ENCODE measurements at places on chromosomes 6 and 20.
A peak's percentile ranks its signal among the peaks of the same experiment; 100 is the strongest.

DNA sequence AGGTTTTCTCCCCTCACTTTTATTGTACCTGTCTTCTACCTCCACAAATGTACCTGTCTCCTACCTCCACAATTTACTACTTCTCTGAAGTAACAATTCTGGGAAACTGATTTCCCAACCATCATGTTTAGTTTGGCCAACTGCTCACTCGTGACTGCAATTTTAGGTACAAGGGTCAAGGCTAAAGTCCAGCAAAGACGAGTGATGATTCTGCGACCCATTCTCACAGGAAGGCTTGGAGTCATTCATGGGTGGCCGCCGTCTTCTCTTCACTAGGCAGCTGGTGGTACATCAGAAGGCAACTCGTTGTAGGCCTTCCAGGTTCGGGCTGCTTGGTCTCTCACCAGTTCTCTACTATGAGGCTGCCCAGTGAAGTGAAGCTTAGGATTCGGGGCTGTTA, 483.8 kb upstream of the JARID2 start:
- DNase-seq = no peak

DNA sequence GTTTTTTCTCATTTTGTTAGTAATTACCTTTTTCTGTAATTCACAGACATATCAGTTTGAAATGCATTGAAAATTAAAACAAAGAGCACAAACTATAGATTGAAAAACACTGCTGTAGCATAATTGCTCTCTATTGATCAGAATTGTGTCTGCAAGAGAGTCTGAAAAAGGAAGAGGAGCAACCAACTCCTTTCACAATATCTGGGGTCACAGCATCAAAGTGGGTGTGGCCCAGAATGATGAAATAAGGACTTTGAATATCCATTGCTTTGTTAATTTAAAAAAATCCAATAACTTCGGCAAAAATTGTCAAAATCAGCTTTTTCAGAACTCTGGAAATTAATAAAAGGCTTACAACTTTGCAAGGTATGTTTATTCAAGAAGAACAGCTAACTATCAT, 99.2 kb downstream of the MYLK4 start:
- DNase-seq = no peak

DNA sequence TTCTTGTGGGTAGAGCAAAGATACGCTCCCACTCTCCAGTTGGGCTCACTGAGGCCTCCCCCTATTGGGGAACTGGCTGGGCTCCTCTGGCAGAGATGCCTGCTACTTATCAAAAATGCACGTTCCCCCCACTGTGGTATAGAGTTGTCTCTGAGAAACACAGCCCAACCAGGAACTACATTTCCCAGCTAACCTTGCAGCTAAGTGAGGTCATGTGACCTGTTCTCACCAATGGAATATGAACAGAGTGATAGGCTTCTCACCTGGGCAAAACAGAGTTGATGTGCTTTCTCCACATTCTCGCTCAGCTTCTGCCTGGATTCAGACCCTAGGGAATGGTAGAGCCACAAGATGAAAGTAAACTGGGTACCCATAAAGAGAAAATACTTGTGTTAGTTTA, 49.1 kb upstream of the PTPRT start:
- no peak for DNase-seq

GRCh38 chr6:10305790-10306415, 109.0 kb downstream of the TFAP2A start:
- no peak for DNase-seq

- no peak for DNase-seq
Observed at GRCh38 chr20:32965115-32965514, 39.1 kb downstream of the SUN5 start.

GRCh38 chr6:6597682-6598081, 9.2 kb downstream of the LY86 start:
- no peak for DNase-seq

DNA sequence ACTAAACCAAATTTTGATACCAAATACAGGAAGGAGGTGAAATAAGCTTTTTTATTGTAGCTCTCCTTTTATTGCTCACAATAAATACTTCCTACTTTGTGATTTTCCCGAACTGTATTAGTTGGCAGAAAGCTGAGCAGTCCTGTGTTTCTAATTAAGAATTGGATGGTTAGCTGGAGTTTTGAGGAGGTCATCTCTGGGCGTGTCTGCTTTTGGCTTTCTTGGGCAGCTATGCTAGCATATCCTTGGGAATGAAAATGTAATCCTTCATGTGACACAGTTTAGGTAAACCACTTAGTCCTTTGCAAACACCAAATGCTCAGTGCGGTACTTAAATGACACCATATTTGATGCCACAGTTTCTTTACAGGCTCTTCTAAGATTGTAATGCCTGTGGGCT, 67.5 kb downstream of the MTHFD1L start:
- DNase-seq = no peak

DNA sequence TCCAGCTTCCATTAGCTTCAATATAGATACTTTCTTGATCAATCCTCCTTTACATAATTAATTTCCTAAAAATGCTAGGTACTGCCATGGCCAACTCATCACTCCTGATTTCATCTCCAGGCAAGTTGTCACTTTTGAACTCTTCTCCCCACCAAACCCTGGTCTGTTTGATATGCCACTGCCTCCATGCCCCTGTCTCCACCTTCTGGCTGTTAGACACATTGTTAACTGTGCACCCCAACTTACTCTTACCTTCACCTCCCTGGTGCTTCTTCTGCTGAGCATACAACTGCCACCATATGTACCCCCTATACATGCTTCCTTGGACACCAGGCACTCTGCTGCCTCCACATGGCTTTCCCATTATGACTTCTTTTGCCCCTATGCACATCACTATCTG, 21.9 kb upstream of the AIG1 start:
- no peak for DNase-seq

DNA sequence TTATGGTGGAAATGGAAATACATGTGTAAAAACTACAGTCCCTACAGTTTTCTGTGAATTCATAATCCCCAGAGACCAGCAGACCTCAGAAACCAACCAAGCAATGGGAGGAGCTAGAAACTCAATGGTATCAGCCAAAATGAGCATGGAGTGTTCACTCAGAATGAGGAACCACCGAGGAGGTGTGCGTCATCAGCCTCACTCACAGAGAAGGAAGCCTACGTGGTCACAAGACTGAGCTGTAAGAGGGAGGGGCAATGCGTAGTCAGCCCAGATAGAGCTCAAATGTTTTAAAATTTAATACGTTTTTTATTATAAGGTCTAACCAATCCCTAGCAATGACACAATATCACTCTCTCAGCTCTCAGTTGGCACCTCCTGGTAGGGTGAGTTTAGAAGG, 17.4 kb downstream of the MYLK4 start:
- DNase-seq = no peak

GRCh38 chr6:5205877-5206850, 54.6 kb downstream of the LYRM4 start:
- DNase-seq = no peak

DNA sequence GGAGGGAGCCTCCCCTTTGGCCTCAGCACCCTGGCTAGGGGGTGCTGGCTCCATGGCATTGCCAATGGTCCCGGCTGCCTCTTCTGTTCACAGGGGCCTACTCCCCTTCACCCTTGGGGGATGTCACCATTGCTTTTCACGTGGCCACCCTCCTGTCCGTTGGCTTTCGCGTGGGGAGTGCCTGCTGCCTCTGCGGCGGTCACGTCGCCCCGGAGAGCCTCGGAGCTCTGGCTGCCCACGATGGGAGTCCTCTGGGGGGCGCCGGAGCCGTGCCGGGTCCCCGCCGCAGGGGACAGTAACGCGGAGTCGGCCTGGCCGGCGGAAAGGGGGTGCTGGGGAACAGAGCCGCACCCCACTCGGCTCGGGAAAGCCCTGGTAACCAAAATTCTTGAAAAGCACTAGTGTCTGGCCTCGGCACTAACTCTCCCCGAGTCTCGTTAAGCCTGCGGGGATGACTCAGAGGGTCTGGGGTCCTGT, 661 bp upstream of the HEBP2 start:
- peak; percentile 19 for DNase-seq

GRCh38 chr20:37575884-37576283, 48.2 kb upstream of the BLCAP start:
- no peak for DNase-seq

DNA sequence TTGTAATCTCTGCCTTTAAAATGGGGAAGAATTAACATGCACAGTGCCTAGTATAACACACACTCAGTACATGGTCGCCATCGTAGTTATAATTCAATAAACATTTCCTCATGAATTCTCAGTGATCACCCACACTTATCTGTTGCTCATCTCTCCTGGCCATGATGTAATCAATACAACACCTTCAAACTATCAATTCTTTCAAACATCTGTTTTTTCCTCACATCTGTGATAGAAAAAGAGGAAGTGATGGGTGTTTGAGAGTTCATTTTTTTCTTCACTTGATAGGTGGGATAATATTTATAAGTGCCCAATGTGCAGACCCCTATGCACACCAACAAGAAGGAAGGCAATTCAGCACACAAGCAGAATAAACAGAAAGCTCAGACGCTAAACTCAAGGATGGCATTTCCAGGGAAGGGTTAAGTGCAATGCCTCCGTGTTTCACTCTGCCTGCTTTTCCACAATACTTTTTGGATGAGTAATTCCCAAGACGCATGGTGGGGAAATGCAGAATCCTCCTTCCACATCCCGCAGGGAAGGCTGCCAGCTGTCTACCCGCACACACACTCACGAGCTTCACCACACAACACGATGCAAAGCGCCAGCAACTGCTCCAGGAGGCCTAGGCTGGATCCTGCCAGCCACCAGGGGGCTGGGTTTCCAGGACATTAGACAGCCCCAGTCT, 100.3 kb downstream of the GMPR start:
- DNase-seq = no peak

DNA sequence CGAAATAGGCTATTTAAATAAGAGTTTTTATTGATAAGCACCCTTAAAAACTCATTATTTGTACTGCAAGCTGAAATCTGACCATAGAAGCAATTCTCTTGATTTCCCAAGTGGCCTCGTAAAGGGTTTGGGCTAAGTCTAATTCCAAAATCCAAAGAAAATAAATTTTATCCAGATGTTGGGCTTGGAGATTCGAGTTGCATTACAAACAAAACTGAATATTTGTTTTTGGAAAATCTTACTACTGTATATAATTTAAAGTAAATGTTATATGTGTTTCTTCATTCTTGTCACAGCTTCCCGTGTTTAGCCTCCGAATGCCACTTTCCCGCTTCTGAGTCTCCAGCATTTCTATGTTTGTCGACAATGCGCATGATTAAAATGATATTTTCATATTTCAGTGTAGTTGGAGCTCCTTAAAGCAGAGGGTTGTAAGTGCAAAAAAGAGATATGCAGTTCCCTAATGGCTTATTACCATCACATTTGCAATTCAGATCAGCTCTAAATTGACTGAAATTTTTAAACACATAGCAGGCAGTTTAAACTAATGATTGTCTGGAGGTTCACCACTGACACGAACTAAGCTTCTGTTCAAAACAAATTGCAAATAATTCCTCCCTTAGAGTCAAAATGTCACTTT, 47.0 kb downstream of the PRL start:
- no peak for DNase-seq

DNA sequence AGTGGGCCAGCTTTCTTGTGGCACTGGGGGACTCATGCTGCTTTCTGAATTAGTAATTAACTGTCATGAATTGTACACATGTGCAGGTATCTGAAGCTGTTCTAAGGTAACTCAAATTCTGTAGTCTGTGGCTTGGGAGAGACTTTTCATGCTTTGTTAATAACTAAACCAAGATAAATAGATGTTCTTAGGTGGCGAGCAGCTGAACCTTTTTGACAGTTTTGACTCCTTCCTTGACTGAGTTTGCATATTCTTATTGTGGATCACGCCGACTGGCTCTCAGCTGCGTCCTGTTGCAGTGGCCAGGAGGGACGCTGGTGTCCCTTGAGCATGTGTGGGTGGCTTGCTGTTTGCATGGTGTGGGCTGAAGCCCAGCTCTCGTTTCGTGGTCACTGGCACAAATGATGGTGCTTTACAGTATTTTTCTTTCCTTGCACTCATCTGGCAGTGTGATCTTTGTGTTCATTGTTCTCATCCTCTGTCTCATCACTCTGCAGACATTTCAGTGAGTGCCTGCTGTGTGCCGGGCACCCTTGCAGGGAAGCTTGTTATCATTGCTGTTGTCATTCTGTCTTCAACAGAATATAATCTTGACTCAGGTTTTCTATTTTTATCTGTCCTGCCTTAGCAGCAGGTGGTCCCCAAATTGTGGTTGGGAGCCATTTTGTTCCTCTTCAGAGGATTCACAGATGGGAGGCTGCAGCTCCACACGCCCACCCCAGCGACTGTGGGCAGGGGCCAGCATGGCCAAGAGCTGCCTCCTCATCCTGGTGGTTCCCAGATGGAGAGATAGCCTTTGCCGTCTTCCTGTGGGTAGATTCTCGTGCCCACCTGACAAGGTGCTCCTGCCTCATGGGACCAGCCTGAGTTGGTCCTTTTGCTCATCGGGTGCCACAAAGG, 39.6 kb downstream of the DUSP22 start:
- no peak for DNase-seq

GRCh38 chr6:147903931-147904330, 395.4 kb downstream of the SAMD5 start:
- DNase-seq = no peak

DNA sequence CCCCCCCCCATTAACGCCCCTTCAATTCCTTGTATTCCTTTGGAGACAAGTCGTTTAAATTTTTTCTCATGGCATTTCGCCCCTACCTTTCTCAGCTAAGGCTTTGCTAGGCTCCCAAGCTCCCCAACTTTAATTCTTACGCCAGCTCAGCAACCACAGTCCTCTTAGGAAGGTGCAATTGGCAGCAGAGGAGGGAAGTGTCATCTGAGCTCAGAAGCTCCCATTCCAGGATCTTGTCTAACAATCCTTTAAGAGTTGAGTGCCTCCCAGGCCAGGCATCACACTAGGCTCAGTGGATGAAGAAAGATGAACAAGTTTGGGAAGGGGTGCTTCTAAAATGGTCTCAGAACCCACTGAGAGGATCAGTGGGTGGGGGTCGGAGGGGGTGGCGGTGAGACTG, 131.2 kb upstream of the AKAP12 start:
- DNase-seq = no peak

DNA sequence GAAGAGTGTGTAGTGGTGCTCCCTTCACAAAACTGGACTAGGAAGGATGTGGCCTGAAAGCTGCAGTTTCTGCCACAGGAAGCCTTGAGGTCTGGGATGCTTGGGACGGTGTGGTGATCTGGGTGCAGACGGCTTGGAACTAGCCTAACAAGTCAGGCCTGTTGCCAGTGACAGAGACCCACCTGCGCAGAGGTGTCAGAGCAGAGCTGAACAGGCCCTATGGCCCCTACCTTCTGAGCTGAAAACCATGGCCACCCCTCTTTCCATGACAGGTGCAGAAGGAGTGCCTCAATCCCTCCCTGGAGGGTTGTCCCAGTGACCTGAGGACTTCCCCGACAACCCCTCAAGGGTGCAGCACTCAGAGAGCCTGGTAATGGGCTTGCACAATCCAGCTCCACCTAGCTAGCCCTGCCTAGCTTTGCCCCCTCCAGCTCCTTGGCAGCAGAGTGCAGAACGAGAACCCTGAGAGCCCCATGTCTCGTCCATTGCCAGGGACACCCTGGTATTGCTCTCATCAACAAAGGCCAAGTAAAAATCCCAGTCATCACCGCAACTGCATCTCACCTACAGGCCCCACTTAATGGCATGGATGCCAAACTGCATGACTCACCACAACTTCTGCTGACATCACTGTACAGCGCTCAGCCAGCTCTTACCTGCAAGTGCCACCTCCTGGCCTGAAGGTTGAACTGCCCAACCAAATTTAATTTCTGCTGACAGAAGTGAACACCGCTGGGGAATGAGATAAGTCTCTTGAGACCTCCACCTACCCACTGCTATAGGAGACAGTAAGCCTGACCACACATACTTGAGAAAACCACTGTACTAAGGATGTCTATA, 563.1 kb downstream of the TFAP2A start:
- DNase-seq = no peak

GRCh38 chr6:143941852-143942627, 66.0 kb downstream of the PLAGL1 start:
- DNase-seq = peak; percentile 63

Measured in NCI-H1105 (cell line).